Cardiac septum (tissue), 1 donor: ENCODE measurements at places on chromosomes 5 and 9. TPM values are rescaled to one million over a fixed set of nuclear protein-coding genes. Genes with fewer than 3 reads are reported as not detected.

FIBCD1 gene
- 0.54 TPM for total RNA-seq

RLN1 gene
- 0.32 TPM for total RNA-seq

LHX3 gene
- total RNA-seq = not detected

CAVIN4 gene
- 102 TPM for total RNA-seq
